Activated CD8-positive, alpha-beta T cell treated with anti-CD3 and anti-CD28 coated beads for 36 hours (primary cell): ENCODE measurements at places on chromosomes 2 and 18.

- no peak for DNase-seq
These were observed 309.7 kb downstream of the PLCL1 start for GRCh38 chr2:198114064-198114463.

DNA sequence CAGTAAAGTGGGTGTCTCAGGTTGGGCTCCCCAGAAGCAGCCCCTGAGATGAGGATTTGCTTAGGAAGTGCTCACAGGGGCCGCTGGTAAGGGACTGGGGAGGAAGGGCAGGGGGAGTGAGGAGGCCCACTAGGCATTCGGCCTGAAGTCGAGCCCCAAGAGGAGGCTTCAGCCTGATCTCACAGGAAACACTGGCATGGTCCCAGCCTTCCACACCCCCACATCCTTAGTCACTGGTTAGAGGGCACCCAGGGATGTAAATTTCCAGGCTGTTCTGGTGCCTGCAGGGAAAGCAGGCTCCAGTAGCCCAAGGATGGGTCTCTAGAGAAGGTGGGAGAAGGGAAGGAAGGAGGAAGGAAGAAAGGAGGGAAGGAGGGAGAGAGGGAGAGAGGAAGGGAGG is 22.4 kb upstream of the KCNK3 start:
- no peak for DNase-seq

- no peak for DNase-seq
These were observed 313.1 kb downstream of the PLCL1 start for GRCh38 chr2:198117406-198118041.

DNA sequence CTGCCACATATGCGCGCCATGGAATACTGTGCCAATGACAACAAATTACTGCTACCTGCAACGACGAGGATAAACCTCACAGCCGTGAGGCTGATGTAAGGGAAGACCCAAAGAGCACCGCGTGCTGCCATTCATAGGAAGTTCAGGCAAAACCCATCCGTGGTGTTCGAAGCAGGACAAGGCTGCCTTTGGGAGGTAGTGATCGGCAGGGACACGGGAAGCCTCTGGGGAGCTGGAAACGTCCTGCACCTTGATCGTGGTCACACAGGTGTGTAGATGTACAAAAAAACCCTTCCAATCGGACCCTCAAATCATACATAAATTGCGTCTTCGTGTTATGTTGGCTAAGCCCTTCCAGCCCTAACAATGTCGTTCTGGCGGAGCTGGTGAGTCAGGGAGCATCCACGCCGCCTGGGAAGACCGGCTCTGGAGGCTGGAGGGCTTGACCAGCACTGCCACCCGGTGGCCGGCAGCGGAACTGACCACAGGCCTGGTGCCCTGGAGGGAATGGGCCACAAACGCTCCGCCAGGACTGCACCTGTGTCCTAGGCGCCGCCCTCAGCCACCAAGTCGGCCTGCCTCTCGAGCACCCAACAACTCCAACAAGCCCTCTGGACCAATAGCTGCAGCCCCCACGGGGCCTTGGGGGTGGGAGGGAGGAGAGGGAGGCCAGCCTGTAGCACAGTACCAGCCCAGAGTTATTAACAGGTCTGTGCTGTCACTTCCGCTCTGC is 4.1 kb upstream of the NEURL3 start:
- peak; percentile 80 for DNase-seq

- no peak for DNase-seq
These were observed 807.2 kb downstream of the LRP1B start for GRCh38 chr2:141323571-141323970.

DNA sequence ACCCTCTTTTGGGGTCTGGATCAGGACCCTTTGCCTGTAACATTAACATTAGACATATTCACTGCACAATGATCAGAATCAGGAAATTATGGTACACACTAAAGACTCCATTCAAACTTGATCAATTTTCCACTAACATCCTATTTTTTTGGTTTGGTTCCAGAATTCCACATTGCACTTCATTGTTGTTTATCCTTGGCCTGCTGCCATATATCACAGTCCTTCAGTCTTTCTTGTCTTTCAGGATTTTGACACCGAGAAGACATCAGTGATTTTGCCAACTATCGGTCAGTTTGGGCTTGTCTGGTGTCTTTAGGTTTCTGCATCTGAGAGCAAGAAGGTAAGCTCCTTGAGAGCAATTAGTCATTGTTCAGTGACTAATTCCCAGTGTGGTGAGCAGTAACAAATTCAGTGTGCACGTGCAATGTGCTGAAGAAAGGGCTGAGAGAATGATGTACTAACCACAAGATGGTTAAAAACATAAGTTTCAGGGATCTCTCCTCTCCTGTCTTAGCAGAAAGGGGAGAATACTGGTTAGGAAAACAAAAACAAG is 23.5 kb downstream of the MARCHF4 start:
- peak; percentile 63 for DNase-seq

DNA sequence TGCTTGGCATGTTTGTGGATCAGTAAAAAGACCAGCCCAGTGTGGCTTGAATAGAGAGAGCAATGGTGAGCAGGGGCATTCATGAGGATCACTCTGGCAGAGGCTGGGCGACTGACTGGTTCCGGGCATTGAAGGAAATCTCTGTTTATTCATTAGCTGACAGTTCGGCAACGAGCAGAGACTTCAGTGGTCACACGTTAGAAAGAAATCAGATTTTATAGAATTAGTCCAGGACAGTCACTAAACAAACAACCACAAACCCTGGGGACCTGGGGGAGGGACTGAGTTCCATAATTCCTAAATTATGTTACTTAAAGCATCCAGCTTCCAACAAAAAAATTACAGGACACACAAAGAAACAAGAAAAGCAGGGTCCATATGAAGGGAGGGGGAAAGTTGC is 72.5 kb downstream of the NOL10 start:
- no peak for DNase-seq

- DNase-seq = no peak
These were observed 939.6 kb upstream of the CNTNAP5 start for GRCh38 chr2:123085484-123085883.

GRCh38 chr18:2302628-2303516 is 268.4 kb downstream of the METTL4 start:
- DNase-seq = no peak

DNA sequence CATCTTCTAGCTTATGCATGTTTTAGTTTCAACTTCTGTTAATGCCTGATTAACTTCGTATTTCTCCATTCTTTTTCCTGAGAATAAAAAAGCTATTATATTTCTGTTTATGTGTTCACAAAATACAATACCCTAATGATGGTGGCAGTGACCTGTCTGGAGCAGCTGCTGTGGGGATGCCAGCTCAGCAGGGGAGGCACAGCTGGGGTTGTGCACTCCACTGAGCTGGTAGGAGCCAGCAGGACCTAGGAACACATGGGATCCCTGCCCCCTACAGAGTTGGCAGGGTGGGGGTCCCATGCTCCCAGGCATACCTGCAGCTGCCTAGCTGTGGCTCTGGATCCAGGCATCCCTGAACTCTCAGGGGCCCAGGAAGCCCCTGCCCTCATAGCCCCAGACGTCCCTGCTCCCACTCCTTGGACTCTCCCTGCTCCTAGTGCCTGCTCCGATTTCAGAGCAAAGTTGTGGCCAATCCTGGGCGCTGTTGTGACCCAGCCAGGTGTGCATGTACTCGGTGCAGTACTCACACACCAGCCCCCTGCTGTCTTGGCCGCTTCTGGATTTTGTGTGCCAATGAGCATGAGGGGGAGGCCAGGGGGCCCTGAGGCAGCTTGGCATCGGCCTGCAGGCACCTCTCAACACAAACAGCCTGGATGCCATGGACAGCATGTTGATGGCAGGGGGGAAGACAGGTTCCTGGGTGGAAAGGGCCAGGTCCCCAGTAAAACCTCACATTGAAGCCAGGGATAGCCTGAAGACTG is 546.0 kb downstream of the ZNF804A start:
- DNase-seq = no peak

- no peak for DNase-seq
These were observed 797.8 kb downstream of the CCDC85A start for GRCh38 chr2:56981554-56981953.

DNA sequence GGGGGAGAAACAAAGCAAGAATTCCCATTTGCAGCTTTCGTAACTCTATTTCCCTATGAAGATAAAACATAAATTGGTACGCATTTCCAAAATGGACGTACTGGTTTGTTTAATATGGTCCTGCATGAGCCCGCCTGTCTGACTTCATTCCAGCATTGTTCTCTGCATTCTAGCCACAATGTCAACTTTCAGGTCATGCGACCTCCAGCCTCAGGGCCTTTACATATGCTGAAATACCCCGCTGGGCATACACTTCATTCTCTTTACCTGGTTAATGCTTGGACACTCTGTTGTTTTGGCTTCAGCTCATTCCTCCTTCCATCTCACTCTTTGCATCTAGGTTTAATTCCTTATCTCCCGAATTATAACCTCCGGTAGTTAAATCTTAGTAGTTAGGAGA is 103.7 kb upstream of the DNMT3A start:
- no peak for DNase-seq

- DNase-seq = no peak
These were observed 343.7 kb downstream of the SPAG16 start for GRCh38 chr2:213627835-213628460.

GRCh38 chr2:178523596-178524134 is 43.4 kb downstream of the PLEKHA3 start:
- no peak for DNase-seq

- no peak for DNase-seq
These were observed 17.8 kb downstream of the SMAD7 start for GRCh38 chr18:48932822-48933510.

DNA sequence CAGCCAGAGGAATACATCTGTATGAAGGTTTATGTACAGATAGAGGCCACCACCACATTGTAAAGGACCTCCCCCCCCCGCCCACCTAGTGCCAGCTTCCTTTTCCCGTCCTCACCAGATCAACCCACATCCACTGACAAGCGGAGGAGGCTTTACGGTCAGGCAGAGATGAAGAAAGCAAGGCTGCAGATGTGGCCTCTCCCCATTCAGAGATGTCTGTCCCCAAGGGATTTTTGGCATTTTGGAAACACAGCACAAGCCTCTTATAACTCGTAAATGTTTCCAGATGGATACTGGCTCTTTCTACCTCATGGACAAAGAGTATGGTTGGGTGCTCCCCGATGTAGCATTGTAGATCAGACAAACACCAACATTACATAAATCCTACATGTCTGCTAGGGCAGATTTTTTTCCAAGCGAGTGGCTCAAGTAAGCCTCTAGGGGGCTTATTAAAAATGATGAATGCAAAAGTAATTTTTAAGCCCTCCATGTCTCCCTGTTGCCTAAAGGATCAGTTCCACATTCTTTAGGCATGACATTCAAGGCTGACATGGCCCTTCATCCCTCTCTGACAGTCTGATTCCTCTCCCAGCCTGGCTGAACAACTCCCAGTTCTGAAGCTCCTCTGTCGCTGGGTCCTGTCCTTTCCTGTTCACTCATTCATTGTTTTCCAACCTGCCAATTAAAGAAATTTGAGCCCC is 11.7 kb downstream of the VIT start:
- DNase-seq = no peak

- DNase-seq = no peak
These were observed 109.8 kb upstream of the YPEL5 start for GRCh38 chr2:30037016-30037415.

GRCh38 chr2:187312718-187313282 is 135.3 kb downstream of the CALCRL start:
- DNase-seq = no peak

GRCh38 chr2:73081181-73081671 is 9.7 kb upstream of the SFXN5 start:
- DNase-seq = no peak

GRCh38 chr2:160220545-160221009 is 20.5 kb upstream of the ITGB6 start:
- DNase-seq = peak; percentile 45

DNA sequence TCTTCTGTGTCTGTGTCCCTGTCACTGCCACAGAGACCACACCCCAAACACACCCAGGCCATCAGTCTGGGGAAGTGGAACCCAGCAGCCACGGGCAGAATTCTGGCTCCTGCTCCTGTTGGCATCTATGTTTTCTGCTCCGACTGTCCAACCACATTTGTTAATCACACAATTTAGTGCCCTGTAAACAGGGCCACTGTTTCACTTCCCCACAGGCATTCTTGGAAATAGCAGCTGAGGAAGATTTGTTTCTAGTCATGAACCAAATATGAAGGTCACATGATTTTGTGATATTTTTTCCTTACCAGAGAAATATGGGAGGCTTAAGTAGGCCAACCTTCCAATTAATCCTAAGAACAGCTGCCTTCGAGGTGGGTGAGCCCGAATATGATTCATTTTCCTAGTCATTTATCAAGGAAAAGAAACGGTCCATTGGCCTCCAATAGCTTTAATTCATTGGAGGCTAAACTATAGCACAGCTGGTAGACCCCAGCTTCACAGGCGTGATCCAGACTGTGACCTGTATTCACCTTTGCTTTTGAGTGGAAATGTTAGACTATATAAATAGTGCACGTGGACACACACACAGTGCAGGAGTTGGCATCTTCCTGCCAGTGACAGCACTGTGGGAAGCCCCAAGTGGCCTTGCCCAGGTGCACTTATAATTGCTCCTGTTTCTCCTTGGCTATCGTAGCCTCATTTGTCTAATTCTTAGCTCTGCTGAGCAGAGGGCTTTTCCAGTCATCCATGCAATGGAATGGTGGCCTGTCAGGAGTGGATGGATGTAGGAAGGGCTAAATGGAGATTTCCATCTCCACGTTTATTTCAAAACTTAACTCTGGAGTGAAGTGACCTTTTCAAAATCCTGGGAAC is 267.9 kb downstream of the LPIN1 start:
- DNase-seq = no peak

GRCh38 chr2:25490217-25490616 is 148.5 kb upstream of the DNMT3A start:
- no peak for DNase-seq

- DNase-seq = no peak
These were observed 143.4 kb upstream of the CYP26B1 start for GRCh38 chr2:72291059-72291458.

DNA sequence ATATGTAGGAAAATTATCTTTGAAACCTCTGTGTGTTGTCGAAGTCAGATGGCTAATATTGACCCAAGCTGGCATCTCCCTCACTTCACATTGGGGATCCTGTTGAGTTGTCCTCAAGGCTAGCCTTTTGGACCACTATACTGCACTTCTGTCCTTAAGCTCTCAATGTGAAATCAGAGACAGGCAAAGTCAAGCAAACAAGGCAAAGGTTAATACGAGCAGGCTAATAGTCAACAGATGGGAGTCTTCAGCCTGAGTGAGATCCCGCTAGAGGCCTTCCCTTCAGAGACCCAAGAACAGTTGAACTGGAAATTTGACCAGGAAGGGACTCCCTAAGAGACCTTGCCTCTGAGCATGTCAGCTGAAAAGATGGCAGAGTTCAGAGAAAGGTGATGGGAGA is 475.4 kb downstream of the PARD3B start:
- no peak for DNase-seq
